ENCODE measurements at places on chromosomes 3 and 15.

- DNase-seq, result no peak
These were observed 754 bp downstream of the B3GNT5 start for GRCh38 chr3:183253528-183254486.

DNA sequence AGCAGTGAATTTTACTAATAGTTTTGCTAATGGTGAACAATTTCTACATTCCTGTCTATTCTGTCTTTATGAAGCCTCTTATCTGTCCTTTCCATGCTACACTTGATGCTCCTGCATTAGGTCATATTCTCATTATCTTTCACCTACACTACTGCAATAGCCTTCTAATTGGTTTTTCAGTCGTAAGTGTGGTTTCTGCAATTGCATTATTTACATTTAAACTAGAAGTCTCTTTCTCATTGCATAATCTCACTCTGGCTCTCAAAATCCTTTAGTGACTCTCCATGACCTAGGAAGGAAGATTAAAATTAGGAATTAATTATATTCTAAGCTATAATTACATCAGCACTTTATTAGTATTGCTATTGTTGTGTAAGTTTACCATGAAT is 686.5 kb downstream of the IGSF11 start:
- DNase-seq, result no peak

DNA sequence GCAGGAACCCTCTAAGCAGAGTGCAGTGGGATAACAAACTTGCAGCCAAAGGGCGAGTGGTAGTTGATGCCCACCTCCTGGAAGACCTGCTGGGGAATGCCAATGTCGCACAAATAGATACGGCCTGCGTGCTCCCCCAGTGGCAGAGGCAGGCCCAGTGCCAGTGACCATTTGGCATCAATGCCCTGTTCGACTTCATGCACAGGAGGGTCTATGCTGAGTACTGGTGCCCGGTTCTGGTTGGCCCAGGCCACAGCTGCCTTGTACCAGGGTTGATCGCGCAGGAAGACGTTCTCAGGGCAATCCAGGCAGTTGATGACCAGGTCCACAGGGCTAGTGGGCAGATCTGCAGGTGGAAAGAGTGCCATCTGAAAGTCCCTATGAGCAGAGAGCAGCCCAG is 17.0 kb downstream of the CLK3 start:
- no peak for DNase-seq

DNA sequence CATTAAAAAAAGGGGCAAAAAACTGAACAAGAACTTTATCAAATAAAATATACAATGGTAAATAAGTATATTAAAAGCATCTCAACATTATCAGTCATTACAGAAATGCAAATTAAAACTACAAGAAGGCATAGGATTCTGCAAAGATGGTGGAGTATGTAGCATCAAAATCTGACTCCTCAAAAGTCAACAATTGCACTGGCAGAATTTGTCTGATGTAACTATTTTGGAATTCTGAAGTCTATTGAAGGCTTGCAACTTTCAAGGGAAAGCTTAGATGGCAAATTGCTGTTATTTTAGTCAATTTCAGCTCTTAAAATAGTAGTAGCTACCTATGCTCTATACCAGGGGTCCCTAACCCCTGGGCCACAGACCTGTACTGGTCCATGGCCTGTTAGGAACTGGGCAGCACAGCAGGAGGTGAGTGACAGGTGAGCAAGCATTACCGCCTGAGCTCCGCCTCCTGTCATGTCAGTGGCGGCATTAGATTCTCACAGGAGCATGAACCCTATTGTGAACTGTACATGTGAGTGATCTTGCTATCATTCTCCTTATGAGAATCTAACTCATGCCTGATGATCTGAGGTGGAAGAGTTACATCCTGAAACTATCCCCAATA is 107.6 kb downstream of the TGFBR2 start:
- no peak for DNase-seq

- no peak for DNase-seq
These were observed 187.1 kb downstream of the ITPR1 start for GRCh38 chr3:4680227-4680691.

DNA sequence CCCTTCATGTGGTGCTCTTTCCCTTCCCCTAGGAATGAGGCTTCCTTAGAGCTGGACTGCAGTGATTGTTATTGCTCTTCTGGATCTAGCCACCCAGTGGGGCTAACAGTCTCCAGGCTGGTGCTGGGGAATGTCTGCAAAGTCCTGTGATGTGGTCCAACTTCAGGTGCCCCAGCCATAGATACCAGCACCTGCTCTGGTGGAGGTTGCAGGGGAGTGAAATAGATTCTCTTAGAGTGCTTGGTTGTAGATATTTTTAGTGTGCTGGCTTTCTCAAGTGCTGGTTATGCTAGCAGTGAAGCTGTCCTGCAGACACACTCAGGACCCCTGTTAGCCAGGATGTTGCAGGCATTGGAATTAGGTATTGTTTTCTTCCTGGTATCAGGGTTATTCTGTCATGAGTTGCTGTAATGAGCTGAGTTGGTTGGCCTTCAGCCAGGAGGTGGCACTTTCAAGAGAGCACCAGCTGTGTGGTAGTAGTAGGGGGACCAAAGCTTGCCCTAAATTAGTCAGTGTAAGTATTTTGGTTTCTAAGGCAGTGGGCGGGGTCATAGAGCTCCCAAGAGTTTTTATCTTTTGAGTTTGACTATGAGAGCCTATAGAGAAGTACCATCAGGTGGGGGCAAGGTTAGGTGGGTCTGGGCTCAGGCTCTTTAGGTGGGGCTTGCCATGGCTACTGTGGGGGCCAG is 317.5 kb upstream of the SGO1 start:
- DNase-seq, result no peak

DNA sequence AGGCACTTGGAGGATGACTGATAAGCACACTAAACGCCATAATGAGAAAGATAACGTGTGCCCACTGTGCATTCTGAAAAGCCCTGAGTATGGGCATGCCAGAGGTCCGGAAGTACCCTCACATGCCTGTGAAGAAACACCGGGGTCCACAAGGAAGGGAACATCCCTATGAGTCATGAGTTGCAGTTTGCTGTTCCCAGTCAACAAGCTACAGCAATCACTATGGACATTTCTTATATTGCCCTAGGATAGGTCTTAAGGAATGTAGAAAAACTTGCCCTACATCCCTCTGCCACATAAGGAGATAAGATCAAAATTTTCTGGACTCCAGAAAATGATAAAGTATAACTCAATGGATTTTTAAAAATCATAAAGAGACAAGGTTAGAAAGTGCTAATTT is 9.9 kb downstream of the MB21D2 start:
- DNase-seq, result no peak

DNA sequence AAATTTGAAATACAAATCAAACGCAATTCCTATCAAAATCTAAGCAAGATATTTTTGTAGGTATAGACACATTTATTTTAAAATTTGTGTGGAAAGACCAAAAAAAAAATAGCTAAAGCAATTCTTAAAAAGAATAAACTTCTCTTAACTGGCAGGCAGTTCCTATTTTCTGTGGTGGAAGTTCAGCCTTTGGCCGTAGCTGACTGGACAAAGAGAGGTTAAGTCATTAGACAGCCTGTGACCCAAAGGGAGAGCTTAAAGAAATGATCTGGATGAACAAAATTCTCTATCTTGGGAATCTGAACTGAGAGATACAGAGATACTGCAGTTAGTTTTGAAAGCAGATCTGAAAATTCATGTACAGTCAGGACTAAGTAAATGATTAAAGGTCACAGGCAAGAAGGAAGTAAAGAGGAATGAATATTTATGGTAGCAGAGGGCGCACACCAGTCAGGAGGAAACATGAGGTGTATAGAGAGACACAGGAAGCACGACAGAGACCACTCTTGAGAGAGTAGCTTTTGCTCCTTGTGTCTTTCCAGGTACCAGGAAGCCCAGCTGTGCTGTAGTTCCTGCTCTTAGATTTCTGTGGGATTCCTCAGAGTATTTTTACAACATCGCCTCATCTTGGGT is 57.5 kb downstream of the TPRG1 start:
- DNase-seq, result no peak

GRCh38 chr15:24318981-24319380 is 356.6 kb upstream of the NPAP1 start:
- DNase-seq, result no peak

DNA sequence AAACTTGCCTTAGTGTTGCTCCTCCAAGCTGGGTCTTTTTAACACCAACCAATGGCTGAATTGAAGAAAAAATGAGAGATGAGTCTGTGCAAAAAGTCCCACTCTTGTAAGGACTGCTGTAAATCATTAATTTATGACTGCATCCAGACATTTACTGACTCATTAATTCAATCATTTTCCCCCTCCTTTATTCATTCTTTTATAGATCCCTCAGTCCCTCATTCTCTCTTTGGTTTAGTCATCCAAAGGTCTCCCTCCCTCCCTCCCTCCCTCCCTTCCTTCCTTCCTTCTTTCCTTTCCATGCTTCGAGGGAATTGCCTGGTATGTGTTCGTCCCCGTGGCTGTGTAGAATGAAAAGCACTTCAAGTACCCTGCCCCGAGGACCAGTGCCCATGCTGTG is 35.3 kb upstream of the MRPS22 start:
- no peak for DNase-seq

DNA sequence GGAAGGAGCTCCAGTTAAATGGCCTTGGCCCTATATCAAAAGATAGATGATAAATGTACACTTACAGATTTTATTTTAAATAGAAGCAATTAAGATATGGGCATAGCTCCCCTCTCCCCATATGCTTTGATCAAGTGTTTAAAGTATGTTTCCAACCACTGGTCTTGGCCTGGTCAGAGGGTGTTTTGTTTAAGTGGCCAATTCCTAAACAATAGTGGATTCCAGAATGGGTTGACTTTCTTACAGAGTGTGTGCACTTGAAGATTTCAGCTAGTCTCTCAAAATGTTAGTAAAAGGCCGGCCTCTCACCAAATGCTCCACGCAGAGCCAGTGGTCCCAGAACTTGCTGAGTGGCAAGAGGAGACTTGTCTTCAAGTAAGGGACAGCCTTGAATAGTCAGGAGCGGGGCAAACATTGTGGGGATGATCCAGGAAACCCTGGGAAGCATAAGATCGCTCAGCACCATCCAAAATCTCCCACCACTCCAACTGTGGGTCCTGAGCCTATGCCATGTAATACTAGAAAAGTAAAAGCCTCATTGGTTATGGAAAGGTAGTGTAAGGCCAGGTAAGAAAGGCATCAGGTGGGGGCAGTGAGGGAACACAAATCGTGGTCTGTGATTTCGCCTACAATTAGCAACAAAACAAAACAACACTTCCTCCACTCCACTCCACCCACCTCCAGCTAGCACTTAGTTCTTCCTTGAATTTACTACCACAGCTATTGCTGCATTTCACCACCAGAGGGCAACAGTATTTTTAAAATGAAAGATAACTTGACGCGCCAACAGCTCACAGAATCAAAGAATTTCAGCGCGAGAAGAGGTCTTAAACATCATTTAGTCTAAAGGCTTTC is 4.8 kb downstream of the RARRES1 start:
- peak; percentile 65 for DNase-seq

- peak; percentile 73 for DNase-seq
These were observed 37.6 kb downstream of the VIPR1 start for GRCh38 chr3:42539871-42540714.

DNA sequence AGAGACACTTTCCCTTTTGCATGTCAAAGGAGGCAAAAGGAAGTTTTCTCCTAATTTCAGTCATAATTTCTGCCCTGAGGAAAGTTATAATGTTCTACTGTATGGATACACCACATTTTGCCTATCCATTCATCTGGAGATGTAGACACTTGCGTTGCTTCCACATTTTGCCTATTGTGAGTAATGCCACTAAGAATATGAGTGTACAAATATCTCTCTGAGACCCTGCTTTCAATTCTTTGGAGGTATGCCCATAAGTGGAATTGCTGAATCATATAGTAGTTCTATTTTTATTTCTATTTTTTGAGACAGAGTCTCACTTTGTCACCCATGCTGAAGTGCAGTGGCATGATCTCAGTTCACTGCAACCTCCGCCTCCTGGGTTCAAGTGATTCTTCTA is 3.6 kb upstream of the CD276 start:
- DNase-seq, result no peak

- DNase-seq, result no peak
These were observed 15.2 kb upstream of the KLHL40 start for GRCh38 chr3:42670051-42670576.

DNA sequence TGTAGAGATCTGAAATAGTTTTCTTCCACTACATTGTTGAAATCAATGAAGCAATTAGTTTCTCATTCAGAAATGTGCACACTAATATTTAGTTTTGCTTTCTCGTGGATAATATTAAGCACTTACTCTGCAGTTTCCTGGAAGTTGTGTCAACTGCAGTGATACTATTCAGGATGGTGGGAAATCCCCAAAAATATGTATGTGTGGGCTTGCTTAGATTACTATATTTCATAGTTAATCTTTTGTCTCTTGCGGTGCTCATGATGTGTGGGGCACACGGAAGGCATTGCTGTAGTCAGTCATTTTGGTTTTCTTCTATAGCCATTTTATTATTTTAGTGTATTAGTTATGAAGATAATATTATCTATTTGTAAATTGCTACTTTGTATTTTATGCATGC is 19.7 kb downstream of the RAB11A start:
- no peak for DNase-seq

GRCh38 chr3:168116279-168116678 is 20.6 kb upstream of the GOLIM4 start:
- no peak for DNase-seq

- no peak for DNase-seq
These were observed 32.7 kb downstream of the GNB4 start for GRCh38 chr3:179418610-179419009.
